ENCODE measurements at places on chromosomes 6 and 20.

- no peak for DNase-seq
These were observed 17.5 kb upstream of the KCNK16 start for GRCh38 chr6:39339868-39340550.

DNA sequence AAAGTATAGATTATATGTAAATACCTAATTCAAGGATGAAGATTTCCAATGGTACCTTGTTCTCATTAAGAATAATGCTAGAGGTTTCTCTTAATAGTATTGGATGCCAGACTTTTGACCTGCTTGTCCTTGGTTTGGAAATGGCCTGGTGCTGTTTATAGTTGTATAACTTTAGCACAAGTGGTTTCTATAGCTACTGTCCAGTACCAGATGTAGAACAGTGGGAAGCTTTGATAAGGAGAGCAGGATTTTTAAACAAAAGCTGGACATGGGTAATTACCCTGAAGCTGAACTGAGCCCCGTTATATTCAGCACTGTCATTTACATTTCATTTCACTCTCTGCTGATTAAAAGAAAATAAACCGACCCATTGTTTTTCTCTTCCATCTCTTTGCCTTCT, 43.7 kb downstream of the TRMT11 start:
- no peak for DNase-seq

GRCh38 chr20:41877911-41878310, 259.7 kb upstream of the CHD6 start:
- no peak for DNase-seq

GRCh38 chr6:97645757-97646156, 362.7 kb upstream of the MMS22L start:
- DNase-seq: no peak

- DNase-seq: no peak
These were observed 5.8 kb upstream of the MCM9 start for GRCh38 chr6:118940770-118941169.

GRCh38 chr20:44582311-44583025, at the start of gene PKIG:
TSS of gene PKIG (plus strand) at chr20:44582579. CDS start at chr20:44614557, 31,978 bp downstream.
- no peak for DNase-seq

DNA sequence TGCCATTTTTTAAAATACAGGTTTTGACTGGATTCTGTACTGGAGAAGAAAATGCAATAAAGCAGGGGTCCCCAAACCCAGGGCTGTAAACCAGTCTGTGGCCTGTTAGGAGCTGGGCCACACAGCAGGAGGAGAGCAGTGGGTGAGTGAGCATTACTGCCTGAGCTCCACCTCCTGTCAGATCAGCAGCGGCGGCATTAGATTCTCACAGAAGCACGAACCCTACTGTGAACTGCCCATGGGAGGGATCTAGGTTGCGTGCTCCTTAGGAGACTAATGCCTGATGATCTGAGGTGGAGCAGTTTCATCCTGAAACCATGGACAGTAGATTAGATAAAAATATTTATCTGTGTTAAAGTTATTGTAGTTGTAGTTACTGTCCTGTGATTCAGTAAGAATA, 21.1 kb upstream of the FBXO9 start:
- DNase-seq: no peak

DNA sequence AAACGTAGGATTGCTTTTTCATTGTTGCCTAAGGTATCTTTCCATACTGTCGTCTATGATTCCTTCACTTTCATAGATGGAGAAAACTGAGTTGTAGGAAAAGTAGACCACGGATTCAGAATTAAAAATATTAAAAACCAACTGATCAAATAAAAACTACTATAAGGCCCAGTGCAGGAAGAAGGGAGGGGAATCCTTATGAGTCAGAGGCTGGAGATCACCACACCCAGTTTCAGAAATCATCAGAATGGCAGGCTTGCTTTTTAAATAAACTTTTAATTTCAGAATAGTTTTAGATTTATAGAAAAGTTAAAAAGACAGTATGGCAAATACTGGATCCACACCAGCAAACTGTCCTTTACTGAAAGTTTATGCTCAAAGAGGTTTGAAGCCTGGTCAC, 32.0 kb upstream of the POPDC3 start:
- DNase-seq: no peak
